ENCODE measurements at places on chromosomes 6 and 20.

DNA sequence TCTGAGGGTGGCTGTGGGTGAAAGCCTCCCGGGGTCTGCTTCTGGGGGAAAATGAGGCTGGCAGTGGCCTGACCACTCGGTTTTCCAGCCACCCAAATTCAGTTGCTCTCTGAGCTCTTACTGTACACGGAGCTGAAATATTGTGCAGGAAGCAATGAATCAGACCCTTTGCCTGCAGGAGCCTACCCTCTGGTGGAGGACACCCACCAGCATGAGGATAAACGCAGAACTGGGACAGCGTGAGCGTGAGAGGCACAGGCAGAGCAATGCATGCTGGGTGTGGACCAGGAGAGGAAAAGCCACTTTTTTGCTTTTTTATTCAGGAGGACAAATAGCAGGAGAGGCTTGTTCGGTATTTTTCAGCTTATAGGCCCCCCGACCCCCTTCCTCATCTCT lies 298.0 kb downstream of the QKI start:
- no peak for DNase-seq

GRCh38 chr6:165118736-165119135 lies 190.7 kb downstream of the C6orf118 start:
- DNase-seq = no peak

DNA sequence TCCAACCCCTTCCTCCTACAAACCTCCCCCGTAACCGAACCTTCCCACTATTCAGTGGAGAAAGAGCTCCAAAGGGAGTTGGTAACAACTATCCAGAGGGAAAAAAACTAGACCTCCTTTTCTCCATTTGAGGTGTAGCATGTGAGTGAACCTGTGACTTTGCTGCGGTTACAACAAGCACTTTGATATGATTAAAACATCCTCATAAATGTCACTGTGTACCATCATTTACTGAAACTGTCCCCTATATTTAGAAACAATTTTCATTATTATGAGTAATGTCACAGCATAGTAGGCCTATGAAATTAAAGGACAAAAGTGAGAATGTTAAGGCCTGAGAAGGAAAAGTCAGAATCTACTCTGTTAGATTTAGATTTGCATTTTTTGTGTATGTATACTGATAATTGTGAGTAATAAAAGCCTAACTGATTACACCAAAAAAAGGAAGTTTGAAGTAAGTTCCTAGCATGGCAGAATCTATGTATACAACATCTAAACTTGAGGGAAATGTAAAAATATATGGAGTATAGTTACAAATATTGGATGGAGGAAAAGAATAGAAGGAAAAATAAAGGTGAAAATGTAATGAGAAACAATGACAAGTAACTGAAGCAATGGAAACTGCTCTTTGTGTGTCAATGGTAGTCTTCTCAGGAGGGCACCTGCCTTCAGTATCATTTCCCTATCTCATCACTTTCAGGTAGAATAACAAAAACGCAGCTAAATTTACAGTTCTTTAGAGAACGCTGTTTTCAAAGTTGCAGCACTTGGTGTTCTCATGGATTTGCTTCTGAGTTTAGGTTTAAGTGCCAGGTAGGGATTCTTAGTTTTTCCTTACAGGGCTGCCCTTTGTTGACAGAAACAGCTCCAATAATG lies 145.9 kb downstream of the IMPG1 start:
- DNase-seq = no peak

GRCh38 chr6:137248702-137249101 lies 29.5 kb upstream of the IFNGR1 start:
- no peak for DNase-seq

DNA sequence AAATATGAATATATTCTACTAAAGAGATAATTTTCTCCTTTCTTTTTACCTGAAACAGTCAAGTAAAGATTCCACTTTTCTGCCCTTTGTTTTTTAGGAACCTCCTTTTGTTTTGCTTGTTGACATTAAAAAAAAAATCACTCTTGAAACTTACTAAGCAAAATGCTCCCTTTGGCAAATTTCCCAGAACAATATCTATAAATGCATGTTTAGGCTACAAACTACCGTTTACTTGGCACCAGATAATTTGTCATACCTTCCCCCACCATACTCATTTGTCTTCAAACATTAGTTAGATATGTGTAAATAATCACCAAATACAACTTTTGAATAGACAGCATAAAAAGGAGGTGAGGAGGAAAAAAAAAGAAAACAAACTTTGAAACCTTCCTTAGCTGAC lies 604.7 kb downstream of the RFPL4B start:
- DNase-seq = peak; percentile 40

- DNase-seq = no peak
Observed at GRCh38 chr6:33988121-33989015, 157.5 kb downstream of the GRM4 start.

DNA sequence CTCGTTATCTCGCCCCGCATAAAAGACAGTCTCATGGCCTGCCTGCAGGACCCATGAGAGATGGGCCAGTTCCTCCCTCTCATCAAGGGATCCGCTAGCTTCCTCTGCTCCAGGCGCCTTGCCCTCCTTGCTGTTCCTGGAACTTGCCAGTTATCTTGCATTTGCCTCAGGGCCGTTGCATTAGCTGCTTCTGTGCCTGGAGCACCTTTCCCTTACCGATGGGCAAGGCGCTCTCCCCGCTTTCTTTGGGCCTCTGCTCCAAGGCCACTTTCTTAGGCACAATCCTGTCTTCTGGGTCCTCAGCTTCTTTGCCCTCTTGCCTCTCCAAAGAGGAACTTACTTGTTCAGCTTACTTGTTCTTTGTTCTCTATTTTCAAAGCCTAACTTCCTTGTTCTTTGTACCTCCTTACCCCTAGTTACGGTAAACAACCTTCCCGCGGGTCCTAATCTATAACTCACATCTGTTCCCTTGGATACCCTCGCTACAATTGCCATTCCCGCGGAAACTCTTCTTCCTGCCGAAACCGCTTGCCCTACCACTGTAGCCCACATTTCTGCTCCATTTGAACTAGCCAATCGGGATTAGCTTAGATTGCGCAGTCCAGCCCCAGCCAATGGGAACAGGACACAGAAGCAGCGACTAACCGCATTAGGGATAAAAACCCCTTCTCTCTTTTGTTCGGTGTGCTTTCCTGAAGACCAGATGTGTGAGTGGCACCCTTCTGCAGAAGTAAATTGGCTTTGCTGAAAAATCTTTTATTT lies 887 bp upstream of the NSFL1C start:
- DNase-seq = no peak

GRCh38 chr6:15355683-15356099 lies 109.8 kb downstream of the JARID2 start:
- DNase-seq = no peak

DNA sequence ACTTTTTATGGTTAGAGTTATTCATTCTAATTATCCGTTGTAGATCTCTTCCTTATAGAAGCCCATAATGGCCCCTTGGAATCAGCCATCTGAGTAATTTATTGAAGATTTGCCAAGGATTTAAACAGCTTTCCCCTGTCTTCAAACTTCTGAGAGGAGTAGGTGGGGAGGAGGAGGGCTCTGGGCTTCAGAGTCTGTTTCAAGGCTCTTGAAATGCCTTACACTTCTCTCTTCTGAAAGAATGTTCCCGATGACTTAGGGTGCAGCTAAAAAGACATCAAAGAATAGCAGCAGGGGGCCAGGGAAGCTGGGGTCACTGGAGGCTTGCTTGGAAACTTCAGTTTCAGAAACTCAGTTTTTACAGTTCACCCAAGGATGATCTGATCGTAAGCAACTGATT lies 165.3 kb downstream of the ZDHHC14 start:
- DNase-seq = no peak

DNA sequence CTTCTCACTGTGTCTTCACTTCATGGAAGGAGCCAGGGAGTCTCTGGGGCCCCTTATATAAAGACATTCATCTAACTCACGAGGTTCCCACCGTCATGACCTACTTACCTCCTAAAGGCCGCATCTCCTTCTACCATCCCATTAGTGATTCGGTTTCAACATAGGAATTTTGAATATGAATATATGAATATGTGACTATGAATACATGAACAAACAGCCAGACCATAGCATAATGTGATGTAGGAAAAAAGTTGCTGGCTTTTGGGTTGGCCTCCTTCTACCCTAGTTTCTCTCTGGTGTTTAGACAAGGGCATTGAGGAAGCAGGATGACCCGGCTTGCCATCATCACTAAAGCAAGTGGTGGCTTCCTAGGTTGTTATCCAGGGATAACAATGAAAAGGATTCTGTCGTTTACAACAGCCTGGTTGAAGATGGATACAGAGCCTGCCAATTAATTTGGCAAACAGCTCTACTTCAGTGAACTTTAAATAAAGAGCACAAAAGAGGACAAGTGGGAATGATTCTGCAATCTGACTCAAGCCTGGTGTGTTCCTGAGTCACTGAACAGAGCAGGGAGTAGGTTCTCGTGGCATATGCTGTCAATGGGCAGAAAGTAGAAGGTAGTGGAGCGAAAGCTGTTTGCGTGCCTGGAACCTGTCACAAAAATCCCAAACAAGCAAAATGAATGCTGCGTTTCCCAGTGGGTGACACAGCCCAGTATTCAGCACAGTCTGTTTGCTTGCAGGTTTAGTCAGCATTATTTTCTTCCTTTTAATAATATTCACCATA lies 44.0 kb upstream of the DOK5 start:
- DNase-seq = peak; percentile 2

GRCh38 chr6:109396046-109396718 lies 13.9 kb upstream of the CD164 start:
- no peak for DNase-seq

GRCh38 chr6:137486416-137486815 lies 7.8 kb downstream of the OLIG3 start:
- no peak for DNase-seq

- DNase-seq = peak; percentile 89
Observed at GRCh38 chr20:34269996-34270627, 28.9 kb downstream of the ASIP start.

GRCh38 chr6:144580771-144581170 lies 295.6 kb downstream of the UTRN start:
- no peak for DNase-seq

- DNase-seq = no peak
Observed at GRCh38 chr20:10315138-10315537, 96.5 kb downstream of the SNAP25 start.

DNA sequence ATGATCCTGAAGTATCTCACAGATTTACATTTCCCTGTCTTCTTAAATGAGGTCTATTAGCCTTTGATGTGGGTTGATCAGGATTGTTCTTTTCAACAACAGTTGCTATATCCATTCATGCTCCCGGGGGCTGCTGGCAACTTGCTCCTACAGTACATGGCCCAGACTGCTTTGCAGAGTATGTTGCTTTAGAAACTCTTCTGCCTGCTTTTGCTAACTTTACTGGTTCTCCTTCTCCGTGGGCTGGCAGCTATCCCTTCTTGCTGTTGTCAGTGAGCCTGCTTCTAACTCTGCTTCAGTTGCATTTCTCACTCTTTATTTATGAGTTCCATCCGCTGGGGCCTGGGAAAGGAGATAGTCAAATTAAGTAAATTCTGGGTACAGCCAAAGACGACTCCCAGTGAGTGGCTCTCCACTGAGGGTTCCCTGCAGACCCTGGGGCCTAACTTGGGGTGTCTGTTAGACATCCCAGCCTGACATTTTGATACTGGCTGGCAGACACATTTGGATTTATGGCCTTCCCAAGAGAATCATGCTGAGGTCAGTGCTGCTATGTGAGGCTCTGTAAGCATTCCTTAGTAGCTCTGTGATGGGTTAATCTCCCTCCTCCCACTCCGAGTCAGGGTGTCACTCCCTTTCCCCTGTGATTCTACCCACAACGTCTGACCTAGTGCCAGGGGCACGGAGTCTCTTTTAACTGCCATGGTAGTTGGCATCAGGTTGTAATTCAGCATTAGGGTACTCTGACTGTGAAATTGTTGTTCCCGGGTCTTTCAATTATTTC lies 73.6 kb downstream of the SLX4IP start:
- DNase-seq = peak; percentile 60

DNA sequence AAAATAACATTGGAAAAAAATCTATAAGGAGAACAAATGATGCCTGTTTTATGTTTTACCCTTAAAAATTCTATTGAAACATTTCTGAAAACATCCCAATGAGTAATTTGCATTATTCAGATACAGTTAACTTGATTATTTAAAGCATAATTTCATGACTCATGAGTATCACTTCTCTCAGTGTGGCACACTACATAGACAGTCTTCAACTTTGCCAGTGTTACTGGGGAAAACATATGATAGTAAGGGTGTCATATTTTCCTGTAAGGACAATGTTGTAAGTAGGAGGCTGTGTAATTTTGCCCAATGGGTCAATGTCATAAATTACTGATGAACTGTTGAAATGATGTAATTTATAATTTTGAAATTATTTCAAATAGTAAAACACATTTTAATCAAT lies 125.5 kb downstream of the PHACTR1 start:
- no peak for DNase-seq

GRCh38 chr20:51184289-51184688 lies 161.4 kb upstream of the KCNG1 start:
- peak; percentile 28 for DNase-seq

GRCh38 chr20:22797103-22797502 lies 212.7 kb upstream of the FOXA2 start:
- peak; percentile 12 for DNase-seq

DNA sequence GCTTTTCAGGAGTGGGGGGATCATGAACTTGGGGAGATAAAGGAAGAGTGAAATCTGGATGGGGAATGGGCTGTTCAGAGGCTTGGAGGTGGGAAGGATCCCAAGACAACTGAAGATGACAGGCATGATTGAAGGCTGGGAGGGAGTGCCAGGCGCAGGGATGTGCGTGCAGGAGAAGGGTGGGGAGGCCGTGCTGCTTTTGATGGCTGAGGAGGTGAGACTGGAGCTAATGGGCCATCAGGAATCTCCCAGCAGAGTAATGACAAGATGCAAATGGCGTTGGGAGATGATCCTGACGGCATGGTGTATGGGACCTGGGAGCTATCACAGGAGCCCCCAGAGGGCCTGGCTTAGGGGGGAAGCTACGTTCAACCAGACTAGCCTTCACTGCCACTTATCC lies 1.6 kb downstream of the CPNE5 start:
- DNase-seq = no peak

DNA sequence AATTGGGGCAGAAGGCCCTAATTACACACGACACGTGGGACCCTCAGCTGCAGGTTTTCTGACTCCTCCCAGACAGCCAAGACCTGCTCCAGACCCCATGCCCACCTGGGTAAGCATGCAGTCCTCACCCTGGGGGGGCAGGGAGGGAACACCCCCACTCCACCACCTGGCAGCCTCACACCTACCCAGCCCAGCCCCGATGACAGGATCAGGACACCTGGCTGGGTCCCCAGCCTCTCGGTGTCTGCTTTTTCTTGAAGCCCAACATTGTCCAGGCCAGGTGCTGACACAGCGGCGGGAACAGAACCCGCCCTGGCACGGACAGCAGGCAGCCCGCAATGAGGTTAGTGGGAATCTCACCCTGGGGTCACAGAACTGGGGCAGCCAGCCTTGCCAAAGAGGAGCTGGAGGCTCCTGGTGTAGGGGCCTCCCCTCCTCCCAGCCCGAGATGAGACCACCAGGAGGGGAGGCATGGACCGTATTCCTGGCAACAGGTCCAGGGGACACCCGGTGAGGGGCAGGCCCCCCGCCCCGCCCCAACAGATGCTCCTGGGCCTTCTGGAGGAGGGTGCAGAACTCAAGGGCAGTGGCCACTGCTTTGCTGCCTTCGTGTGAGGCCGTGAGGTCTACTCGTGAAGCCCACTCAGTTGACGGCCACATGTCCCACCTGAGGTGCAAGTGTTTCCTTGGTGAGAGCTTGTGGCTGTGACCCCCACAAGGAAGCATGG lies 103.8 kb downstream of the DLL1 start:
- no peak for DNase-seq

Measured in cardiac fibroblast (primary cell).